ENCODE measurements at places on chromosomes 3 and 15.

DNA sequence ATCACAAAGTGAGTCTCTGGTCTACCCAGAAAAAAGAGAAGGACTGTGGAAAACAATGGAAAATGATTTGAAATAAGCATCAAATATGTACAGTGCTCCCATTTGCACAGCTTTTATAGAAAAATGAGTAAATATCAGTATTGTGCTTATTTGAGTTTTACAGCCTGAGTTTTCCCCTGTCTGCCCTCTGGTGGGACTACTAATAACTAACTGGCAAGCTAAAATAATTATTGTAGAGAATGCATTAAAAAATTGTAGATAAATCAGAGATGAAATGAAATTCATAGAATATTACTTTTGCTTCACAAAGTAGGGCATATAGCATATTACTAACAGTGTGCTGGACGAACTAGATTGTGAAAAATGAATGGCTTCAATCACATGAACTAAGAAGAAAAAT is 287.1 kb downstream of the NAALADL2 start:
- DNase-seq, result no peak

DNA sequence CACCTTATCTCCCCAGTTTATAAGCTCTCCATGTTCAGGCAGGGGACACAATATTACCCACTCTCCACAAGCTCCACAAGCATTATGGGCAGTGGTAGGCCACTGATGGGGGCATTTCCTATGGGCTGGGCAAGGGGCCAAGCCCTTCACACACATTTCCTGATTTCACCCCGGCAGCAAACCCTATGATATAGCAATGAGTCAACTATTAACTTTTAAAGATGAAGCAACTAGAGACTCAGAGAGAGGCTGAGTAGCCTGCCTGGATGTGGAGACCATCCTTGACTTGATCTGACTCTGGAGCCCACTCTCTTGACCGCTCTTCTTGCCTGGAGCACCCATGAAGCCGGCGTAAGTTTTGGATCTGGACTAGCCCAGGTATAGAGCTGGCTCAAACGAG is 27.4 kb downstream of the FOXL2NB start:
- no peak for DNase-seq

DNA sequence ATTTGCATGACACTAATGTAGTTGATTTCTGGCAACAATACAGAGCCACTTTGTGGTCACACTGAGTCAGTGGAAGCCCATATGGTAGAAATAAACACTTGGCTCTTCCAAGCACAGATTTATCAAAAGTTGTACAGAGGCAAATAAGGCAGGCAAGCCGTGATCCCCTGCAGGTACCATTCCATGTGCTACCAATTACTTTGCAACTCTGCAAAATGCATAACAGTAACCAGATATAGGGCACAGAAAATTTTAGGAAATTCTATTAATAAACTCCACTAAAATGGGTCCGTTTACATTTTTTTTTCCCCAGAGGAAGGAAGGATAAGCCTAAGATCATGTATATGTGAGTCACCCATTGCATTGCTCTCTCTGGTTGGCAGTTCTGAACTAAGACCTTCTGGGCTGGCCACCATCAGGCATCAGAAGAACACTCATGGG is 103.1 kb upstream of the PTX3 start:
- DNase-seq, result no peak

- no peak for DNase-seq
These were observed 98.6 kb upstream of the KLF13 start for GRCh38 chr15:31228011-31228484.

DNA sequence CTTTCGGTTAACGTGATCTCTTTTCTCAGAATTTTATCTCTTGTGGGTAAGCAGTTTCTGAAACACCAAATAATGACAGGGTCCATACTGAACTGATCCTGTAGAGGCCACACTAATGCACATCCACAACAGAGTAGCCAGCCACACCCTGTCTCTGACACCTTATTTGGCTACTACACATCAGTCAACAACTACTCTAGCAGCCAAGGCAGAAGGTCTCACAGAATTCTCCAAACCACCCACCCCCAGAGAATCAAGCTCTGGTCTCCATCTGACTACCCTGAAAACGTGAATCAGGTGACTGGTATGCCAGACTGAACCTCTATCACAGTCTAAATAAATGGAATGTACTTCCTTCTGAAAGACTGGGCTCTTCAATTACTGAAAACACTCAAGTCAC is 38.0 kb downstream of the EDC3 start:
- no peak for DNase-seq

- no peak for DNase-seq
These were observed 35.3 kb upstream of the PSMD6 start for GRCh38 chr3:64058566-64058965.

DNA sequence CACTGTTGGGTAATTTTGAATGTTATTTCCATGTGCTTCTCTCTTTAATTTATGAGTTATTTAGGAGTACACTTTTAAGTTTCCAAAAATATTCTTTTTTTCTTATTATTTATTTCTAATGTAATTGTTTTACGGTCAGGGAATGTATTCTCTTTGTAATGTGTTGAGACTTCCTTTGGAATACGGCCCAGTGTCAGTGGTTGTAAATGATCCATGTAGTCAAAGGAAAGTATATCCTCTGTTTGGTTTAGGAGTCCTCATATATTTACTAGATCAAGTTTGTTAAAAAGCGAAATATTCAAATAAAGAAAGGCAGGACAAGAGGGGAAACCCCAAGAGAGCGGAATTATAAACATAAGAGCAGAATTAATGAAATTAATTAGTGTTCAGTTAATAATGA is 49.0 kb upstream of the ADGRG7 start:
- no peak for DNase-seq

GRCh38 chr15:99965376-99965775 is 232.1 kb upstream of the LYSMD4 start:
- DNase-seq, result no peak

GRCh38 chr15:93917181-93917580 is 314.2 kb upstream of the MCTP2 start:
- no peak for DNase-seq

- no peak for DNase-seq
These were observed 315.4 kb upstream of the RASGRP1 start for GRCh38 chr15:38879909-38880471.

GRCh38 chr3:80010021-80010571 is 242.3 kb upstream of the ROBO1 start:
- no peak for DNase-seq

DNA sequence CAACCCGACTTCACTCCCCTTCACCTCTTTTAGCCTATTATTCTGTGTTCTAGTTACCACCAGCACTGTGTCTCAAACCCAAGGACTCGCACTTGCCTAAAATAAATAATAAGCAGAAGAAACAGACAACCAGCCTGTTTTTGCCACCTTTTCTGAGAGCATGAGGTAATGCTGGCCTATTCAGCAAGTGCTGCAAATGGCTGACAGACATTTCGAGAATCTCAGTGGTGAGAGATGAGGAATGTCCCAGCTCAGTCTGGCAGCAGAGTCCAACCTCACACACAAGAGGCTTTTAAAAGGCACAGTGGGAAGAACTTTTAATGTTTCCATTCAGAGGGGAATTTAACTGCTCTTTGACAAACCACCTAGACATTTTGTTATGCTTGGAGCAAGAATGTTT is 143.3 kb upstream of the GMNC start:
- no peak for DNase-seq

- no peak for DNase-seq
These were observed 52.2 kb downstream of the FBLN2 start for GRCh38 chr3:13600950-13601691.

DNA sequence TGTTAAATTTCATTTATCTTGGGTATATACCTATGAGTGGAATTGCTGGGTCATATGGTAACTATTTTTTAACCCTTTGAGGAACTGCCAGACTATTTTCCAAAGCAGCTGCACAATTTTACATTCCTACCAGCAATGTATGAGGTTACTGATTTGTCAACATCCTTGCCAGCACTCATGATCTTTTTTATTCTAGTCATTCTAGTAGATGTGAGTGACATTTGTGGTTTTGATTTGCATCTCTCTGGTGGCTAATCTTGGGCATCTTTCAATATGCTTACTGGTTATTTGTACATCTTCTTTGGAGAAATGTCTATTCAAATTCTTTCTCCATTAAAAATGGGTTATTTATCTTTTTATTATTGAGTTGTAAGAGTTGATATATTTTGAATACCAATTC is 21.3 kb upstream of the LRRC58 start:
- DNase-seq, result no peak

All from activated CD8-positive, alpha-beta T cell treated with anti-CD3 and anti-CD28 coated beads, Interleukin-2, amount 10 ng/mL, durations not matched to agents 7 days and 5 days (primary cell).